ENCODE measurements at places on chromosomes 3 and 15.

DNA sequence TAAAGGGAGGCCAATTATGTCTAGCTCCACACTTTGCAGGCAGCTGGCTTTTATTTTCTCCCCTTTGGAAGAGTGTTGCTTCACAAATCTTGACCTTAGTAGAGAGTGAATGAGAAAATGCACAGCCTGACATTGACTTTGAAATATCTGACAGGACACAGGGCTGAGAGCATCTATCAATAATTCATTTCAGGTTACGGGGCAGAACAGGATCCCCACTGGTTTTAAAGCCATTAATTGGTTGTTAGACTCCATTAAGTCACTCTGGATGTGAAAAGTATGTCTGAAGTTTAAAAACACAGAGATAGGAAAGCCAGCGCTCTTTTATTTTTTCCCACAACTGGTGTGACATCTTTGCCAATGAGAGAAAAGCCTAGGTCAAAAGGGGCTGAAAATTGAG, 251.9 kb upstream of the TMC3 start:
- DNase-seq = no peak

DNA sequence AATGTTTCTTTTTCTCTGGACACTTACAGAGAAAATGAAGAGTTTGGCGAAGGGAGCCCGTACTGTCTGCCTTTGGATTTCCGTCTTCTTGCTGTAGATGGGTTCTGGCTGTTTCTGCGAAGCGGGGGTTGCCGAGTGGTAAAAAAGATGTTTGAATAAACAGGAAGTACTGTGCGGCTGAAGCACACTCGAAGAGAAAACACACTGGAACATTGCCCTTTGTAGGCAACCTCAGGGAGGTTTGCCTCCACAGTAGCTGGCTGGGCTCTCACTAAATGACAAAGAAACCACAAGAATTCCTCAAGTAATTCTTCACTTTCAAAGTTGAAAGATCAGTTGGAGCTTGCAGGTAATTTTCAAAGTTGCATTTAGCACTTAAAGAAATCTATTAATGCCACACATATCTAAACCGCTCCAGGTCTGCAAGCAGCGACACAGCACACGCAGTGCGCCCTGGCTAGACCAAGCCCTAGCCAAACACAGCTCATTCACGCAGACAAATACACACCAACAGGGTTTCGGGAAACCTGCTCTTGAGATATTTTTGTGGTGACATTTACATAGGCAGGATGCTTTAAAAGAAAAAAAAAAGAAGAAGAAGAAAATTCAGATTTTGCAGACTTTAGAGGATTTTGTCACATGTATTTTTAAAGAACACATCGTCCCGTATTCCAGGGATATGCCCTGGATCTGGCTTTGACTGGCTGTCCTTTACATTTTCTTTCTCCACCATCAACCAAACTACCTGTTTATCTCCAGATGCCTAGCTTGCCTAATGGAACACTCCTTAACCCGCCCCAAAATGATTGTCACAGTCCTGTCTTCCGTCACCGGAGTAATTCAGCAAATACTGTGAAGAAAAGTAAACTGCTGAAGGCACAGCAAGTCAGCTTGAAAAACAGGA, 452.8 kb downstream of the FOXP1 start:
- peak; percentile 81 for DNase-seq

- DNase-seq = no peak
These were observed 18.6 kb downstream of the DUOX1 start for GRCh38 chr15:45148076-45149059.

DNA sequence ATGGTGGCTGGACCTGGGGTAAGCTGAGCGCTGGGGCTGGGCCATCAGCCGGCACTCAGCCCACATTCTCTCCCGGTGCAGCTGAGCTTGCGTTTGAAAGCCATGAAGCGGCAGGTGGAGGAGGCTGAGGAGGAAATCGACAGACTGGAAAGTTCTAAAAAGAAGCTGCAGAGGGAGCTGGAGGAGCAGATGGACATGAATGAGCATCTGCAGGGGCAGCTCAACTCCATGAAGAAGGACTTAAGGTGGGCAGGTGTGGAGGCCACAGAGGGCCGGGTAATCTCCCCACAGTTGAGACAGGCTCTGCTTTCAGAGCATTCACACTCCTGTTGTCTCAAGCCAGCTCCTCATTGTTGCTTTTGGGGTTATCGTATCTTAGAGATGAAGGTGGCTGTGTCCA, 45.7 kb upstream of the MYZAP start:
- DNase-seq = no peak

GRCh38 chr3:81393251-81393650, 368.2 kb downstream of the GBE1 start:
- DNase-seq = no peak

- no peak for DNase-seq
These were observed 97.8 kb downstream of the CLDN1 start for GRCh38 chr3:190224456-190224855.

All from activated CD4-positive, alpha-beta memory T cell treated with anti-CD3 and anti-CD28 coated beads, Interleukin-2, amount 10 ng/mL, durations not matched to agents 7 days and 5 days (primary cell).